NCI-H1436 treated with DMSO at 0.1 percent for 48 hours (cell line): ENCODE measurements at places on chromosomes 1 and 21.

DNA sequence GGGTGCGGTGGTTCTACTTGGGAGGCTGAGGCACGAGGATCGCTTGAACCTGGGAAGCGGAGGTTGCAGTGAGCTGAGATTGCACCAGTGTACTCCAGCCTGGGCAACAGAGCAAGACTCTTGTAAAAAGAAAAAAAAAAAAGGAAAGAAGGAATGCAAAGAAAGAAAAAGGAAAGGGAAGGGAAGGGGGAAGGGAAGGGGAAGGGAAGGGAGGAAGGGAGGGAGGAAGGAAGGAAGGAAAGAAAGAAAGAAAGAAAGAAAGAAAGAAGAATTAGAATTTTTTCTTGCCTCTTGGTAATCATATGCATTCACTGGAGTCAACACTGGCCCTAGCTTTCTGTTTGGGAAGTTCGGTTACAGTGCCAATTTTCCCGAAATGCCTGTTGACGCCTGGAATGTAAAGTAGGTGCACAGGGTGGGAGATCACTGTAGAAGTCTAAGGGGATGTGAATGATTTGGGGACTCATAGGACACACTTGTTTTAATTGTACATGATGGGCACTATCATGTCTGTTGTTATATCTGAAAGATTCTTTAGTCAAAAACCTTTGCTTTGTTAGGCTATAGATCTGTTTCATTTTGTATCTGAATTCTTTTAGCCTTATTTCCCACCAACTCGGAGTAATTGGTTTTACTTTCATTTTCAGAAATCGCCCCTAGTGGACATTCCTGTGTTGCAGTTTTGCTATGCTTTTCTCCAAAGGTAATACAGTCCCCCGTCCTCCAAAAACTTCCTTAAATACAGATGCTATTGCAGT lies 59.8 kb upstream of the MORC3 start:
- no peak for DNase-seq

GRCh38 chr1:240515505-240515904 lies 96.5 kb downstream of the GREM2 start:
- no peak for DNase-seq

DNA sequence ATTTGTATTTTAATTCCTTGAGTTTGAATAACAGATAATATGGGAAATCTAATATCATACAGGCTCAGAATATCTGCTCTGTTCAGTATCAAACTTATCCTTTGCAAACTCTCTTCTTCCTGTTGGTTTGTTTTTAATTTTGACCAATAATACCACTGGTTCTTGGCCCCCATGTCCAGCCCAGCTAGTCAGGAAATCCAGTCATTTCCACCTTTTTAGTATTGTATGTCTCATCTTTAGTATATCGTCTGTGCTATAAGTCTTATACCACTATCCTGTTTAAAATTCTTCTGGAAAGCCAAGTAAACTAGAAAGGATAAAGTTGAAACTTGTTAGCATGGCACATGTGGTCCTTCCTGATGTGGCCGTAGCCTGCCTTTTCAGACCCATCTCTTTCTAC lies 10.7 kb downstream of the SCCPDH start:
- DNase-seq = no peak

DNA sequence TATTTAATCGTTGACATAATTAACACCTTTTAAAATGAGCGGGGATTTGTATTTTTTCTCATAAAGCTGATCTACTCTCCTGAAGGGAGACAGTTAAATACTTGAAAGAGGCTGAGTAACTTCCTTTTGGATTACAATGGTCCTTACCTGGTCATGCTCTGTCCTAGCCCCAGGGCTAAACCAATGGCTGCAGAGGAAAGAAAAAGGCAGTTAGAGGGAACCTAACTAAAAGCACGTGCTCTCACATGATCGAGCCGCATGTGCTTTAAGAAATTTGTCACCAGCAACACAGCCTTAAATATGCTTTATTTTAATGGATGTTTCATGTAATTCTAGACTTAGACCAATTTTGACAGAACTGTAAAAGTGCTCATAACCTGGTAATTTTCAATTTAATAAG lies 132.7 kb downstream of the GPATCH2 start:
- DNase-seq = no peak

DNA sequence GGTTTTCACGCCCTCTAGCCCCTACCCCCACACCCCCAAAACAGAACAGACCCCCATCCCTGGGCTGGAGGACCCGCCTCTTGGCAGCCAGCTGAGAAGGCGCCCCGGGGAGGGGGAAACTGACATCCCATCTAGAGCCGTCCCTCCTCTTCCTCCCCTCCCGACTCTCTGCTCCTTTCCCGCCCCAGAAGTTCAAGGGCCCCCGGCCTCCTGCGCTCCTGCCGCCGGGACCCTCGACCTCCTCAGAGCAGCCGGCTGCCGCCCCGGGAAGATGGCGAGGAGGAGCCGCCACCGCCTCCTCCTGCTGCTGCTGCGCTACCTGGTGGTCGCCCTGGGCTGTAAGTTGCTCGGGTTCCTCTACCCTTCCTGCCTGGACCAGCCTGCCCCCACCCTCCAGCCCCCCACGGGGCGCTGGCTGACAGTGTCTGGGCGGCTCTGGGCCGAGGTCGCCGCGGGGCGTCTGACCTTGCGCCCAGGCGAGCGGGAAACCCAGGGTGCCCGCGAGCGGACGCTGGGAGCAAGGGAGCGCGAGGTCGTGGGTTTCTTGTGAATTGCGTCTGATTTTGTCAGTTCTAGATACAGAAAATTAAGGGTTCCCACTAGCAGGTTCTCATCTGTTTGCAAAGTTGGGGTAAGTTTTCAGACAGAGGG lies 618 bp downstream of the JAM2 start:
- no peak for DNase-seq

- DNase-seq = no peak
These were observed 331.6 kb downstream of the SRGAP2C start for GRCh38 chr1:121516234-121516967.

DNA sequence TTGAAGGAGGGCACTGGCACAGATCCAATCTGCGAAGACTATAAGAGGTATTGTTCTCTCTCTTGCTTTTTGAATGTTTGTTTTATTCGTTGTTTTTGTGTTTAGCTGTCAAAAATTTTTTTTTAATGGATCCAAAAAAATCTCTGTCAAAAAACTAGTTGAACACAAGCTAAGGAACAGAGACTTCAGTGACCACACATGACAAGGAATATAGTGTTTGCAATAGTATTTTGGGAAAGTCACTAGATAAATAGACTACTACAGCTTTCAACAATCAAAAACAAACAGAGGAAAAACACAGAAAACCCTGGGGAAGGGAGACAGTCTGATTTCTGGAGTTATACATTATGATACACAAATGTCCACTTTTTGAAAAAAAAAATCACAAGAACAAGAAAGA lies 36.9 kb upstream of the COA6 start:
- DNase-seq = no peak

GRCh38 chr1:50968821-50969610 lies 1.0 kb upstream of the CDKN2C start:
- no peak for DNase-seq

DNA sequence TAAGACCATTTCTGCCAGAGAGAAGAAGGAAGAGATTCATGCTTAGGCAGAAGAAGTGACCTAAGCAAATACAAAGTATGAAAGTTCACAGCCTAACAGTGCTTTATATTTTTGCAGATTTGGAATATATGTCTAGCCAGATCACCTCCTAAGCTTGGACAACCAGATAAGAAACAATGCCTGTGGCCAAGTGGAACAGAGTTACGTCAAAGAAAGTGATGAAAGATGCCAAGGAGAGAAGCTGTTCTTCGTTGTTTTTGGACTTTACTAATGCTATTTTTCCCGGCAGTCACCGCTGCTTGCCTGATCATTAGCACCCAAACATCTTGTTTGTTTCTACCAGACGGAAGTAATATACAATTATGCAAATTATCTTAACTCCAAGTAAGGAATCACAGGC lies 489.2 kb upstream of the C1orf87 start:
- no peak for DNase-seq

GRCh38 chr1:54312796-54313316 lies 93.3 kb downstream of the SSBP3 start:
- no peak for DNase-seq

GRCh38 chr1:213123087-213123486 lies 72.0 kb downstream of the RPS6KC1 start:
- no peak for DNase-seq

DNA sequence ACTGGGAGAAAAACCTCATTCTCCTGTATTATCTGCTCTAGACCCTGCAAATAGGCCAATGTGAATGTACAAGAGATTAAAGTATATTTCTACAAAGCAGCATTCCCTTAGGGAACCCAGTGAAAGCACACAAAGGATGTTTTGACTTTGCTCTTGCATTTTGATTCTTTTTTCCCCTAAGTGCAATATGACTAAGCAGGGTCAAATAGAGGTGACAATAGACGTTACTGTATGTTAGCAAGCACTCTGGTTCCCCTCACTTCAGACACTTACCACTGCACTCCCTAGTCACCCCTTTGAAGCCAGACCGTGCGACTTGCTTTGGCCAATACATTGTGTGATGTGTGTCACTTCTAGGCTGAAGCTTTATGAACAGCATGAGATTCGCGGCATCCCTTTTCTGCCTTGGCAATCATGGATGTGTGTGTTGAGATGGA lies 209.7 kb downstream of the RHOU start:
- no peak for DNase-seq

DNA sequence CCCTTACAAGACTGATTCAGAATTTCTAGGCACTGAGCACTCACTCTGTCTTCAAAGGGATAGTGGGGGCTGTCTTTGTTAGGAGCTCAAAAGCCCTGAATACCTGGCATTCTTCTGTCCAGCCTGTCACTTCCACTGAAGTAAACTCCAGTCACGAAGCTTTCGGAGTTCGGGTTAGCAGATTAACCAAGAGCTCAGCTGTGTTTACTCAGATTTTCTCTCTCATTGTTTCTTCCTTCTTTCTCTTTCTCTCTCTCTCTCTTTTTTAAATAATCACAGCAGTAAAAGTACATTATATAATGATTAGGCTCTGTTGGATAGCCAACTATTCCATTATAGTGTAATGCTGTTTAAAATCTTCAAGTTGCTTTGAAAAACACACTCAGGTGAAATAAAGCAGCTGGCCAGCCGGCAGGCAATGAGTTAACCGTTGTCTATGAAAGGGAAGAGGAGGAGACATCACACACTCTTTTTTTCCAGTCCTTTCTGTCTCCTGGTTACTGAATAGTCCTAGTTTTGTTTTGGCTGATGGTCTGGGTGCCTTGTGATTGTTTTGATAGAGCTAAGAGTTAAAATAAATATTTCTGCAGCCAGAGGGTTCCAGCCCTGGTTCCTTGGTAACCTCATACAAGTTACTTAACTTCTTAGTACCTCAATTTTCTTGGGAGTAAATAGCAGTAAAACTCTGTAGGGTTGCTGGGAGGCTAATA lies 89.8 kb downstream of the ADSS2 start:
- no peak for DNase-seq

DNA sequence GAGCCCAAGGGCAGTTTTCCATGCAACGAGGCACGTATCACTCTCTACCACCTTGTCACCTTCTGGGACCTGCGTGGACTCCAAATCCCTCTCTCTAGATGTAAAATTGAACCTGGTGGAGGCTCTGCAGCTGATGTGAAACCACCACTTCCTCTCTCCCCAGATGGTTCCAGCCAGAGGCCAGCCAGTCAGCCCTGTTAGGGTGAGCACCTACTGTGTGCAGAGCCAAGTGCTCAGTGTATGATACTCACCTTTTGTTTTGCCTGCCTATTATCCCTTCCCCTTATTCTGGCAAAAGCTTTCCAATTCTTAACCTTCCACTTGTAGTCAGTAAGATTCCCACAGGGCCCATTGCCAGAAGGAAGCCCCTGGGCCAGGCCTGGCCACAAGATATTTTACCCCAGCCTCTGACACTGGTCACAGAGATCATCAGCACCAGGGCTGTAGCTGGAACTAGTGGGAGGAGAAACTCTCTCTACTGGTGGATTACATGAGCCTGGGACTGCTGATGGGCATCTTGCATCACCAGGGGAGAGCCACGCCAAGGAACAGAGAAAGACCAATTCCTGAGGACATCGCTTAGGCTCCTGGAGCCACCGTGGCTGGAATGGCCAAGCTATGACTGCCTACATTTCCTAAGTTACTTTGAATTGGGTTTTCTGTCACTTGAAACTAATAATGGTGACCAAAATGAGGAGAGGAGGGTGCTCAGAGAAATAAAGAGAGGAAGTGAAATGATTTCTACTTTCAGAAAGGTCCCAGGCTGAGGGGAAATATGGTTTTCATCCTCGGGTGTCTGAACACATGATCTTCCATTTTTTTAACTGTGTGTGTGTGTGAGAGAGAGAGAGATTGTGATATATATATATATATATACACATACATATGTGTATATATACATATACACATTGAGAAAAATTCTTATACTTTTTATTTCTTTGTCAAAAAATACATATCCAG lies 26.6 kb upstream of the RD3 start:
- no peak for DNase-seq

GRCh38 chr21:29650523-29651022 lies 289.2 kb downstream of the GRIK1 start:
- DNase-seq = no peak

- DNase-seq = no peak
These were observed at the start of gene C1QA for GRCh38 chr1:22636353-22636752. Gene C1QA (plus strand): TSS chr1:22636628. CDS start chr1:22637617, 989 bp downstream.

- DNase-seq = no peak
These were observed 98.2 kb upstream of the ARTN start for GRCh38 chr1:43835082-43836021.

DNA sequence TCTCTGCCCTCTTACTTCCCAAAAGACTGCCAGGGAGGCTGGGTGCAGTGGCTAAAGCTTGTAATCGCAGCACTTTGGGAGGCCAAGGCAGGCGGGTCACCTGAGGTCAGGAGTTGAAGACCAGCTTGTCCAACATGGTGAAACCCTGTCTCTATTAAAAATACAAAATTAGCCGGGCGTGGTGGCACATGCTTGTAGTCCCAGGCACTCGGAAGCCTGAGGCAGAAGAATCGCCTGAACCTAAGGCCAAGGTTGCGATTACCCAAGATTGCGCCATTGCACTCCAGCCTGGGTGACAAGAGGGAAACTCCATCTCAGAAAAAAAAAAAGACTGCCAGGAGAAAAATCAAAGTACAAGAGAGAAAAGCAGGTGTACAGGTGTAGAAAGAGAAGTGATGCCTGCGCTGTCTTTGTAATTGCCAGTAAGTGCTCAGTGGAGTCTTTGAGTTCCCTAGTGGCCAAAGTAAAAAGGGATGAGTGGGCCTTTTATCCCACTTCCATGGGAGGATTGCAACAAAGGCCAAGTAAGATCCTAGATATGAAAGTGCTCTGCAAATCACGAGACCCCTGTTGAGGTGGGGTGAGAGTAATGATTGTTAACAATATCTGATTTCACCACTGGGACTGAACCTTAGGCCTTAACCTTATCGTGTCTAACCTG lies 94.7 kb upstream of the WNT4 start:
- no peak for DNase-seq

DNA sequence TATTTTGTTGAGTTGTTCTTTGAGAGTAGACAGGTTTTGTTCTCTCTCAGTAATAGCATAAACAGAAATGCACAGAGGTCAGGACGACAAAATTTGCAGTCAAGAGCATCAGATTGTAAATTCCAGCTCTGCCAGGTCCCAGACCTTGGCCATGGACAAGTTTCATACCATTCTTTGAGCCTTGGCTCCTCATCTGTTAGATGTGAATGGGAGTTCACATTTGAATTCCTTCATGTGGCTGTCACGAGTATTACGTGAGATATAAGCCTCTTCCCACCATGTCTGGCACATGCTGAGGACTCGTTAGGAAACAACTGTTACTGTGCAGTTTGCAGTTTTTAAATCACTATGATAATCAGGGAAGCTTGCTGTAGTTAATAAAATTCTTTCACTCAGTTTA lies 93.2 kb upstream of the KCTD3 start:
- DNase-seq = no peak
